ENCODE measurements at places on chromosomes 16 and 17. TPM values are rescaled to one million over a fixed set of nuclear protein-coding genes. Genes with fewer than 3 reads are reported as not detected.

The CACNA1G gene
- 17.1 TPM for total RNA-seq

The OR1A1 gene
- not detected for total RNA-seq

The TEKT5 gene
- total RNA-seq = 0.64 TPM

The ABAT gene
- total RNA-seq = 29.8 TPM

Data from metanephros (tissue), 2 donors.